ENCODE measurements at places on chromosomes 1 and 21.

GRCh38 chr1:201917362-201918033, 28.8 kb downstream of the SHISA4 start:
- no peak for DNase-seq

DNA sequence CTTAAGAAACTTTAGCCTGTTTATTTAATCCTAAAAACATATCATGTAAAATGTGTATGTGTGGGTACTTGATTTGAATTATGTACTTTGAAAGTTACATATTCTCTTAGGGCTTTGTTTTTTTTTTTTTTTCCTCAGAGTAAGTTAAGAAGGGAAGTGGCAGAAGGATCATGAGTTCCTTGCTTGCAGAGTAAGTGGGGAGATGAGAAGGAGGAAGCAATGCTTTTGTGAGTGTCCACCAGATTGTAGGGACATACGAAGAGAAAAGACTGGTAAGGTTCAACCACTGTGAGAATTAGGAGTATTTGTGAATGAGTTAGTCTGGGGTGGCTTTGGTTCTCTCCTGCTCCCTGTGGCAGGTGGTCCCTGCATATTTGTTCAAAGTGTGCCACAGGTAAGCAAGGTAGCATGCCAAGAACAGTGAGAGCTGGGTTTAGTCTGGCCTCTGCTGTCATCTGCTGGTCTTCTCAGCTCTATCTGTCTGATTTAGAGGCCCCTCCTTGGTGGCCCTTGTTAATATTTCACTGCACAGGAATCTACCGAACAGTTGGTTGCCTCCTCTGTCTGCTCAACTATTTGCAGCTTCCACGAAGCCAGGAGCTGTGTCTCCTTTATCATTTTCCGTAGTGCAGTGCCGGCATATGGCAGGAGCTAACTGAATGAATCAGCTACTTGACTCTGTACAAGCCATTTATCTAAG, 9.5 kb downstream of the DNM3 start:
- DNase-seq: peak; percentile 42

- no peak for DNase-seq
Observed at GRCh38 chr21:37368541-37369279, 2.1 kb downstream of the DYRK1A start.

GRCh38 chr1:3070644-3071564, 1.9 kb downstream of the PRDM16 start:
- no peak for DNase-seq

GRCh38 chr1:24074817-24075589, 36.9 kb downstream of the MYOM3 start:
- DNase-seq: peak; percentile 35

DNA sequence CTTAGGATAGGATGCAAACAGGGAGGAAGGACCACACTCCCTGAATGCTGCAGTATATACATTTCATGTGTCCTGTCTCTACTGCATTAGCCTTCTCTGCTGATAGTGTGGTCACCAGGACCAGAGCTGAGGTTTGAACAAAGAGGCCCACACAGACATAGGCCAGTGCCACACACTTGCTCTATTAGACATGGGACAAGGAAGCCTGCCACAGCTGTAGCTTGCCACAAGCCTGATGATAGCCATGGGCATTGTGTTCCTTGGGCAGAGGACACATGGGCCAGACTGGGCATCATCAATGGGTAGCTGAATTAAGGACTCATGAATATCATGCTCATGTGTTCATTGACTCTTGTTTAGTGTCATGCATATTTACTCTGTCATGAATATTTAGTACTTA, 10.4 kb downstream of the CAMSAP2 start:
- DNase-seq: no peak

- DNase-seq: no peak
Observed at GRCh38 chr21:36973986-36974850, 7.7 kb upstream of the HLCS start.

- no peak for DNase-seq
Observed at GRCh38 chr21:28454564-28455252, 538.0 kb downstream of the LTN1 start.
